ENCODE measurements at places on chromosomes 4 and X.

DNA sequence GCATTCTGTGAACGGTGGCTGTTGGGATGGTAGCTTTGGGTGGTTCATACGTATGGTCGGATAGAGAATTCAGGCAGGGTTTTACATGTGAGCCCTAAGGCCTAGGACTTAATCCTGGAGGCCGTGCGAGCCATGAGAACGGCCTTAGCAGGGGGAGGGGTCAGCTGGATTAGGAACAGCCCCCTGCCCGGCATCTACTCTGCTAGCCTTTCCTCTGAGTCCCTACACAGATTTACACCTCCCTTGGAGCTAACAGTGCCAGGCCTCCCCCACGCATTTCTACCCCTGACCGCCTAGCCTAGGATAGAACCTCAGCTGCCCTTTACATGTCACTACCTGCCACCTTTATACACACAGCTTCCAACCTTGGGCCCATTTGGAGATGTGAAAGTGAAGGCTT is 7.1 kb downstream of the PRAF2 start:
- DNase-seq, result no peak

GRCh38 chr4:40055863-40056715 is 561 bp upstream of the N4BP2 start:
- peak; percentile 20 for DNase-seq

- DNase-seq, result no peak
Observed at GRCh38 chr4:111689731-111690130, 455.5 kb upstream of the FAM241A start.

DNA sequence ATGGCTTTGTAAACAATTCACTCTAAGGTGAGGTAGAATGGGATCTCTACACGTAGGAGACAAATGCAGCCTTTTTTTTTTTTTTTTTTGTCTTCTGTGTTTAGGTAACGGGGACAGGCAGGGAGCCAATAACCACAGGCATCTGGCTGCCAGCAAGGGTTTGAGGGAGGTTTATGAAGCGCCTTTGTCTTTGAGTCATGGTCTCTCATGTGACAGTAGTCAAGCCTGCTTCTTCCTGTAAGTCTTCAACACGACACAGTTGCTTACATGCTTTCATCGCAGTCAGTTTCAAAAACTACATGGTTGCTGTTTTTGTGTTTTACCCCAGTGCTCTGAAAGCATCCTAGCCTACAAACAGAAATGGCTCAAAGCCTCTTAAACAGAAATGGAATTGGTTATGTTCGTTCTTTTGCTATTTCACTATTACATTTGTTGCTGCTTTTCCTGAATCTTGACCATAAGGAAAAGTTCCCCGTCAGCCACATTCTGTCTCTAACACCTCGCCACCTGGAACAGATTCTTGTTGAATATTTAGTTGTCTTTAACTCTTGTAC is 127.8 kb upstream of the METTL14 start:
- DNase-seq, result no peak

DNA sequence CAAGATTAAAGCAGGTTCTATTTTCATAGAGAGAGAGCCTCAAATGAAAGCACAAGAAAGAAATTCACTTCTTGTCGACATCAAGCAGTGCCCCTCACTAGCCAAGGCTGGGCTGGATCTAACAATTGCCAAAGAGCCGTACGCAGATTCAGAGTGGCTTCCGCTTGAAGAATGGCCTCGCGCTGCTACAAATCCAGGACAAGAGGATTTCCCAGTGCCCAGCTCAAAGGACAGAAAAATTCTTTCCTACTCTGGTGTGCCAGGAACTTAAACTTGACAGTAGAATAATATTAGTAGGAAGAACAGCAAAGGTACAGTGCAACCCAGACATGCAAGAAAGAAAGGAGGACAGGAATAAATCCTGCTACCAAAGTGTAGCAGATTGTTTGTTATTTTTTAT is 56.5 kb upstream of the PPARGC1A start:
- no peak for DNase-seq

DNA sequence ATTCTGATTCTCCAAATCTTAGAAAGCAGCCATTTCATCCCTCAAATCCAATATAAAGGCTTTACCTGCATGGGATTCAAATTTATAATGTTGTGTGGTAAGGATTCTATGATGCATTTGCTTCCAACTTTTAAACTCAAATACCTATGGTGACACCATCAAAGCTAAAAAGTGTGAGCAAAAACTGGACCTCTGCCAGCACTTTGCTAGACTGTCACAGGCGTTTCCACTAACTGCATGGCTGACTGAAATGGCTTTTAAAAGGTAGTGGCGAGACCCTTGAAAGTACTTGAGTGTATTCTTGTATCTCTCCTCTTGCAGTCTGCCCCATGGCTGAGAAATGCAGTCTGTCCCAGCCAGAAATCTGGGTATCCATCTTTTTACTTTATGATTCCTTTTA is 169.4 kb downstream of the AMELX start:
- DNase-seq, result no peak

- DNase-seq, result no peak
Observed at GRCh38 chrX:23497919-23498318, 163.3 kb downstream of the PTCHD1 start.

- no peak for DNase-seq
Observed at GRCh38 chr4:76779740-76780459, 118.0 kb downstream of the SOWAHB start.

DNA sequence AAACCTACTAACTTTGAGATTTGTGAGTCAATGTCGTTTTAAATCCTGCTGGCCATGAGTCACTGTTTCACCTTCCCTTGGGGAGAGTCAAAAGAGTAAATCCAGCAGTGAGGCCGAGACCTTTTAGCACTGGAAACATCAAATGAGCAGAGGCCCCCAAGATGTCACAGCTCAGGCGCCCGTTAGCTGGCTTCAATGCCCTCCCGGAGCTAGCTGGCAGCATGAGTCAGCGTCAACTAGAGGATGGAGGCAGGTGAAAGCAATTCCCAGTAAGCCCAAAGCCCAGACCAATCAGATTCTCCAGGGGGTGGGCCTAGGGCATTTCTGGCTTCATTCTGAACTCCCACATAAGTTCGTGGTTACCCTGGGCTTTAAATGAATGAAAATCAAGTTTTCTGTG is 170.9 kb downstream of the CLCN4 start:
- DNase-seq, result no peak

- no peak for DNase-seq
Observed at GRCh38 chr4:107838861-107839565, 14.3 kb downstream of the SGMS2 start.

DNA sequence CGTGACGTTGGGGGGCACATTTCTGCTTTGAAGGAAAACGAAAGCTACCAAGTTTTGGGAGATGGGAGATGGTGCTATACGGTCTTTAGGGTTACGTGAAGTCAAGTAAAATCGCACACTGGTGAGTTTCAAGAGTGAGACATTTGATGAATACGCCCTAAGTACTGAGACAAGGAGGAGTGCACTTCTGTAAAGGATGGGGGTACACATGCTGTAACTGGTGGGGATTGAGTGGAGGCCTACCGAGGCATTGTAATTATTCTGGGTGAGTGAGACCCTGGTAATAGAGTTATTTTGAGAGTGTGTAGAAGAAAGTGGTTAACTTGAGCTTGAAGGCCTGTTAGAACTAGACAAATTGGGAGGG is 536 bp downstream of the SH3BGRL start:
- no peak for DNase-seq

DNA sequence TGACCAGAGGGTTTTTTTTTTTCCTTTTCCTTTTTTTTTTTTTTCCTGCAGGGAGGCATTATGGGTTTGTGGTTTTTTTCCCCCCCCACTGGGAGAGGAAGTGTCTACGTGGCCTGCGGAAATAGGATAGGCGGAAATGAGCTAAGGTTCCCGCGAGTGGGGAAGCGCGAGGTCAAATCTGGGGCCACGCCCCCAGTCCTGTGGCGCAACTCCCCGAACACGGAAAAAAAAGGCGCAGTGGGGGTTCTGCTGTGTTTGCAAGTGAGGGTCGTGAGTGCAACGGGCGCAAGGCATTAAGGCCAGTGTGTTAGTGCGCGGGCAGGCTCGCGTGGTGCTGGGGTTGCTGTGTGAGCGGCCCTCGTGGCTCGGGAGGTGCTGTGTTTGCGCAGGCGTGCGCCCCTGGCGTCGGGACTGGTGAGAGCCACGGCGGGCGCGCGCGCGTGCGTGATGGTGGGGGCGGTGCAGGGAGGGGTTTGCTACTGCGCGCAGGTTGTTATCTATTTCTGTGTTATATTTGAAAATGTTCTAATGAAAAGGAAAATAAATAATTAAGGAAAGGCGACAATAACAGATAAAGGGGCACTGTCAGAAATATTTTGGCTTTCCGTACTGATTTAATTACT is 685 bp upstream of the MORF4L2 start:
- peak; percentile 72 for DNase-seq

DNA sequence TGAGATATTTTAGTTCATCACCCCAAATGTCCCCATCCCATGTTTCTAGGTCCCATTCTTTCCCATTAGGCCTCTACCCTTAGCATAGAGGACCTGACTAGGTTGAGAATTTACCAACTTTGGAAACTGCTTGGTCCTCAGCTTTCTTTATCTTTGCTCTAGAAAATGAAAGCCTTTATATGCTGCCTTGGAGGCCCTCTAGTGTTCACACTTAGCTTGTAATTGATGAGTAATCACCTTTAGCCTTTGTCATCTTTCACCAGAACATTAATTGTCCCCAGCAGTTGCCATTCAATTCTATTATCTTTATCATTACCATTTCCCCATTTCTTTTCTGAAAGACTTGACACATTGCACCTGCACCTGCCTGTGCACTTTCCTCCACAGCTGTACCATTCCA is 589.2 kb upstream of the NR3C2 start:
- DNase-seq, result no peak

DNA sequence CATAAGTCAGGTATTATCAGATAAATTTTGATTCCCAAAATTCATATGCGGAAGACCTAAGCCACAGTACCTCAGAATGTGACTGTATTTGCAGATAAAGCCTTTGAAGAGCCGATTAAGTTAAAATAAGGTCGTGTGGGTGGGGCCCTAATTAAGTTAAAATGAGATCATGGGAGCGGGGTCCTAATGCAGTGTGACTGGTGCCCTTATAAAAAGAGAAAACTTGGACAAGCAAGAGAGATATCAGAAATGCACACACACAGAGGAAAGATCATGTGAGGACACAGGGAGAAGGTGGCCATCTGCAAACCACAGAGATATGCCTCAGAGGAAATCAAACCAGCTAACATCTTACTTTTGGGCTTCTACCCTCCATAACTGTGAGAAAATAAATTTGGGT is 236.1 kb downstream of the FBXO8 start:
- DNase-seq, result no peak

GRCh38 chrX:24204958-24205357 is 55.4 kb downstream of the ZFX start:
- no peak for DNase-seq

GRCh38 chr4:73528171-73528570 is 46.6 kb downstream of the AFM start:
- no peak for DNase-seq

DNA sequence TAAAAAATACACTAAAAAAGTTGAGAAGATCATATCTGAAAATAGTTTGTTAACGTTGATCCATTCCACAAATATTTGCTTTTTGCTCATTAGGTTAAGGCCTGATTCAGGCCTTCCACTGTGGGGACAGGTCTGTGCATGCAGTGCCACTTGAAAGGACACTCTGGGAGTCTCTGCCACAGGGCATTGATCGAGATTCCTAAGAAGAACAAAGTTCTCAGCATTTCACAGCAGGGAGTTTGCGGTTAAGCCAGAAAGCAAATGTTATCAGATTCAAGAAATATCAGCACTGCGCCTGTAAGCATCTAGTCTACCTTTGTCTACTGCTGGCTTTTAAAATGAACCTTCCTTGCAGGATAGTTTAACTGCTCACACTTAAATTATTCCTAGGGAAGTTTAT is 62.2 kb upstream of the TNIP3 start:
- DNase-seq, result no peak

GRCh38 chrX:101037231-101037630 is 14.7 kb downstream of the TRMT2B start:
- DNase-seq, result no peak

DNA sequence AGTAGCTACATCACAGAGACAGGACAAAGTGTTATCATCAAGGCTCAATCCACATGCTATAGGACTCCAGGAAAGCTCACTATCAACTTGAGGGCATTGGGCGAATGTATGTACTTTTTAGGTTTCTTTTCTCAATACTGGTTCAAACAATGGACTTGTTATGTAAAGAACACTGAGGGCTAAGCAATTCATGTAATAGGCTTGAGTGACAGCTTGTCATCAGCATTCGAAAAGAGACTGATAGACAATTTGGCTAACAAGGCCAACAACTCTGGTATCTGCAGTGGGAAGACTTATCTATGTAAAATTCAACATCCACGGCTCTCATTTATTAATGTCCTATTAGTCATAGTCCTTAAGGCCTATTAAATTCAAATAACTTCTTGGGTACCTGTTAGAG is 141.1 kb downstream of the NPNT start:
- DNase-seq, result no peak

DNA sequence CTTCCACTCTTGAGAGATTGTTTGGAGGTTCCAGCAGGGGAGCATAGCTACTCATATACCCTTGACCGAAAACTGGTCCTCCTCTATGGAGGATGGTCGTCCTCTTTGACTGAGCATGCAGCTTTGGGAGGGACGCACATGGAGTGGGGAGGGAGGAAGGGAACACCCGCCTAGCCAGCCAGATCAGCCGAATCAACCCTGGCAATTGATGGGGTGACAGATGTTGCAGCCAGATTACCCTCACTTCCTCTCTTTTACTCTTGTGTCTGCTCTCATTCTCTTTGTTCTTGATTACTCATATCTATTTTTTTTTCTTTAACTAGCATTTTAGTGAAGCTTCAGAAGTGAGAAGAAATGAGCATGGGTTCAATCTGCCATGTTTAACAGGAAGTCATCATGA is 19.6 kb downstream of the MGST2 start:
- no peak for DNase-seq

DNA sequence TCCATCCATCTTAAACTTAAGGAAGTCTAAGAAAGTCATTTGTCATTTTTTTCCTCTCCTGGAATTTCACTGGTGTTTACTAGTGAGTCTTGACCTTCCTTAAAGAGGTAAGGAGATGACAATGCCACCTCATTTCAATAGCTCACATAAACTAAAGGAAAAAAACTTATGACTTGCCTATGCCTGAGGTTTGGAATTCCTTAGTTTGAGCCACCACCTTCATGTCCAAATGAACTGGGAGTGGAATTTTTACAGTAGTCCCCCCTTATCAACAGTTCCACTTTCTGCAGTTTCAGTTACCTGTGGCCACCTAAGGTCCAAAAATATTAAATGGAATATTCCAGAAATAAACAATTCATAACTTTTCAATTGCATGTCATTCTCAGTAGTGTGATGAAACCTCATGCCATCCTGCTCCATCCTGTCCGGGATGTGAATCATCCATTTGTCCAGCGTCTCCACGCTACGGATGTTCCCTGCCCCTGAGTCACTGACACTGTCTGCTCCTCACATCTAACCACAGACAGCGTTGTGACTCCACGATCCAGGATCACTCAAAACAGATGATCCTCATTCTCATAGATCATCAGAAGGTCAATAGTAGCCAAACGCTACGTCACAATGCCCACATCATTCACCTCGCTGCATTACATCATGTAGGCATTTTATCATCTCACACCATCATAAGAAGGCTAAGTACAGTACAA is 177.4 kb downstream of the SH3KBP1 start:
- DNase-seq, result no peak

GRCh38 chr4:147851135-147851534 is 119.2 kb downstream of the ARHGAP10 start:
- DNase-seq, result no peak

- DNase-seq, result no peak
Observed at GRCh38 chr4:8461086-8461485, 20.5 kb downstream of the TRMT44 start.

- no peak for DNase-seq
Observed at GRCh38 chrX:112738347-112739033, 58.8 kb upstream of the LHFPL1 start.

- DNase-seq, result no peak
Observed at GRCh38 chrX:67544281-67545035, 637 bp downstream of the AR start.
